Stimulated activated CD4-positive, alpha-beta T cell treated with anti-CD3 and anti-CD28 coated beads, Interleukin-1b, Interleukin-23, amount 100 ng/mL, for 4 hours (primary cell): ENCODE measurements at places on chromosomes 3 and 15.
A peak's percentile ranks its signal among the peaks of the same experiment; 100 is the strongest.

GRCh38 chr3:197468167-197468566 is 87.6 kb downstream of the BDH1 start:
- no peak for DNase-seq

DNA sequence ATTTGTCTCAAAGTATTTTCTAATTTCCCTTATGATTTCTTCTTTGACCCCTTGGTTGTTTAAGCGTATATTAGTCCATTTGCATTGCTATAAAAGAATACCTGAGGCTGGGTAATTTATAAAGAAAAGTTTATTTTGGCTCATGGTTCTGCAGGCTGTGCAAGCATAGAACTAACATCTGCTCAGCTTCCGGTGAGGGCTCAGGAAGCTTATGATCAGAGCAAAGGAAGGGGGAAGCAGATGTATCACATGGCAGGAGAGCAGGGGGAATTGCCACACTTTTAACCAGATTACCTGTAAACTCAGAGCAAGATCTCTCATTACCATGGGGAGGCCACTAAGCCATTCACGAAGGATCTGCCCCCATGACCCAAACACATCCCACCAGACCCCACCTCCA is 148.2 kb downstream of the PDE8A start:
- DNase-seq: no peak

DNA sequence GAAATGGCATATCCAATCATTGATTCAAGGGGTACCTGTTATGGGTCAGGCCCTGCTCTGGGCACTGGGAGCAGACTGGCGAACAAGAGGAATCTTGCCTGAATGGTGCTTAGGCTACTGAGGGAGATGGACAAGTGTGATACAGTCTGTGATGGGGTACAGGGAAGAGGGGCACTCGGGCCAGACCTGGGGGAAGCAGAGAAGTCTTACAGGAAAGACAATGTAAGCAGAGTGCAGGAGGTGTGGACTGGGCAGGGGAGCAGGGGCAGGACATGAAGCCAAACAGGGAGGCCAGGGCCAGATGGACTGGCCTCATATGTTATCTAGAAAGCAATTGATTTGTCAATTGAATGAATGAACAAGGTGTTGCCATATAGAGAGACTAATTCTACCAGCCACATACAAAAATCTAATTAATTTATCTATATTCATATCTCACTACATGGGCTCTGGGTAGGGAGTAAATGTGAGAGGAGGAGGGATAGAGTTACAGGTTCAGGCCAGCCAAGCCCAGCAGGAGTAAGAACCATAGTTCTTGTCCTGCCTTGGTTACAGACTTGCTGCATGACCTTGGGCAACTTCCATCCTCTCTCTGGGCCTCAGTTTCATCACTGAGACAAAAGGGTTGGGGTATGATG is 3.6 kb upstream of the IGDCC4 start:
- no peak for DNase-seq

- no peak for DNase-seq
These were observed 10.2 kb downstream of the IGDCC4 start for GRCh38 chr15:65412556-65412955.

DNA sequence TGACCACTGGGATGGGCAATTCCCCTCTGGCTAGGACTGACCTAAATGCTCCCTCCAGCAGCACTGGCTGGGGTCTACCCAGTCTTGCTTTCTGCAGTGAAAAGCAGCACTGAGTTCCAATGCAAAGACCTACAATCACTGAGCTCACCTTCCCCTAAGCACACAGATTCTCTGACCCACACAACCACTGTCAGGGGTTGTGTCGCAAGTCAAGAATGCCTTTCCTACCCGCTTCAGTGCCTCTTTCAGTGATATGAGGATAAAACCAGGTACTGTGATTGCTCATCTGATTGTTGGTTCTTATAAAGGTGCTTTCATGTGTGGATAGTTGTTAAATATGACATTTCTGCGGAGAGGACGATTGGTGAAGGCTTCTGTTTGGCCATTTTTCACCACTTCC is 345.6 kb downstream of the GAP43 start:
- DNase-seq: no peak

GRCh38 chr3:126216416-126216815 is 36.0 kb upstream of the ALDH1L1 start:
- no peak for DNase-seq

- no peak for DNase-seq
These were observed 56.8 kb upstream of the LCTL start for GRCh38 chr15:66622591-66623022.

DNA sequence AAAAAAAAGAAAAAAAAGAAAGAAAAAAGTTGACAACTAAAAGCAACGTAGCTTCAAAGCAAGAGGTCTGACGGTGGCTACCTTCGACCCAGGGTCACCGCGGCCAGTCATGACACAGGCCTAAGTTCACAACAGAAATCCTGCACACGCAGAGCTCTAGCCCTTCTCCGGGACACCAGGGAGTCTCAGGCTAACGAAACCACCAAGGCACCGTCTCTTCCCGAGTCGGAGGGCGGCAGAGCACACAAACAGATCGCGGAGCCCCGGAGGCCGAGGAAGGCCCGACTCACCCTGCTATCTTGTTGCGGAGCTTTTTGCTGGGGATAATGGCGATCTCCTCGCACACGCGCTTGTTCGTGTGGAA is 584 bp downstream of the RPS17 start:
- no peak for DNase-seq

GRCh38 chr15:57732526-57733331 is 26.2 kb downstream of the POLR2M start:
- peak; percentile 36 for DNase-seq

DNA sequence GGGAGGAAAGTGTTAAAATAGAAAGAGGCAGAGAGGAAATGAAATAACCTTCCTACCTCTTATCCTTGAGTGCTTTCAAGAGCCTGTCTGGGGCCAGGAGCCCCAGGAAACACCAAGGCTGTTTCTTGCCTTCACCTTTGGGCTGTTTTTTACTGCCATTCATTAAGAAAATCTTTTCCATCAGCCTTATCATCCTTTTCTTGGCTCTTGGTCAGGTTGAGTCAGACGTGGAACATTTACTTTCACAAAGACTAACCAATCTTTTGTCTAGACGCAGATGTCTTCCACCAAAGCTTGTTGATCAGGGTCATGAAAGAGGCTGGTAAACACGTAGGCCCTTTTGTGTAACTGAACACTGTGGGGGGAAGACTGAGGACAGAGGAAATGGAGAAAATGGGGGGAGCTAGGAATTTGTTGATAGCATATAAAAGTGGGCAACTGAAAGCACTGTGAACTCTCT is 151.0 kb upstream of the THBS1 start:
- DNase-seq: no peak

- no peak for DNase-seq
These were observed 67.1 kb downstream of the ARMC8 start for GRCh38 chr3:138254216-138254615.

GRCh38 chr3:192022412-192022811 is 561.4 kb downstream of the PYDC2 start:
- DNase-seq: no peak

- DNase-seq: no peak
These were observed 182.9 kb upstream of the FEZF2 start for GRCh38 chr3:62556121-62556815.
